Upper lobe of right lung (tissue), 1 donor: ENCODE measurements at places on chromosomes 1 and 21. TPM values are rescaled to one million over a fixed set of nuclear protein-coding genes. Genes with fewer than 3 reads are reported as not detected.

Gene CYP4A22
- not detected for total RNA-seq

DNA sequence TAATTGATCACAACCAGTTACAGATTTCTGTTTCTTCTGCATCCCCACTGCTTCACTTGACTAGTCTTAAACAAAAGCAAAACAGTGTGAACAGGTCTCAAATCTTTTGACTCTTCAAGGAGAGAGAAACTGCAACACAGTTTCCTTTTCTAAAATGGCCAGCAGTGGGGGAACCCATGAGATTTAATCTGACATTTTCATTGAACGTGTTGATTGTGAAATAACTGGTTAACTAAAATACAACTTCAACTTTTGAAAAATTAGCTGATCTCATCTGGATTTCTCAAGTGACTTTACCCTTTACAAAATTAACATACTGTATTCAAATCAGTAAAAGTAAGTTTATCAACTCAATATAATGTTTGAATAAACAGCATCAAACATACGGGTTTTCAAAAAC lies 143.0 kb downstream of the HFM1 start:
- no peak for DNase-seq

Gene FNDC5
- total RNA-seq: 1.5 TPM

GRCh38 chr1:32240140-32240951 lies 6.7 kb upstream of the FAM167B start:
- DNase-seq: peak; percentile 83

Gene C1QC
- 353 TPM for total RNA-seq

Gene CHI3L1
- 85.1 TPM for total RNA-seq

GRCh38 chr1:205456868-205457745 lies 1.3 kb upstream of the BLACAT1 start:
- DNase-seq: no peak

DNA sequence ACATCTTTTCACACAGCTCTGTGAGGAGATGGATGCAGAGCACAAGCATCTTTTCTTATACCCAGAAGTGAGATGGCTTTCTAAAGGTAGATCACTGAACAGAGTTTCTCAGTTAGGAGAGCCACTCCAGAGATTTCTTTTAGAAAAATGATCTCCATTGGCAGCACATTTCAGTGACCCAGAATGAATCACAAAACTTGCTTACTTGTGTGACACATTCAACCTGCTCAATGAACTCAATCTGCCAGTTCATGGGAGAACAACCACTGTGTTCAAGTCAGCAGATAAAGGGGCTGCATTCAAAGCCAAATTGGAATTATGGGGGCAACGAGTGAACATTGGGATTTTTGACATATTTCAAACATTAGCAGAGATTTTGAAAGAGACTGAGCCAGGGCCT lies 78.3 kb downstream of the UCHL5 start:
- no peak for DNase-seq

Gene PADI4
- 2.3 TPM for total RNA-seq

Gene SLFNL1
- total RNA-seq: 2.8 TPM

DNA sequence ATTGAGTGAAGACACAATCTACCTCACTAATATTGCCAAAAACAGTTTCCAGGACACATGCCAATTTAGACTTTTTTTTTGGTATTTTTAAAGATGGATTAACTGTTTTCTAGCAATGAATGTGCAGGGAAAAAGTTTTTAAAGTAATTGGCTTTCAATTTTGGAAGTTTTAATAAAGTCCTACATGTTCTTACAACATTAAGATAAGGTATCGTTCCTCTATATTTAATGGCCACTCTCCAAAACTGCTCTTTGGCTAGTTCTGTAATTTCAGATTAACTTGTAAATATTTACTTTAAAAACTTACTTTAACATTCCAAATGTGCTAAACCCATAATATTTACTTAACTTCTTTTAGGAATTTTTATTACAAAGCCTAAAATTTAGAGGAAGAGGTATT lies 1332.2 kb upstream of the PRMT6 start:
- DNase-seq: no peak

Gene COL6A1
- 175 TPM for total RNA-seq

DNA sequence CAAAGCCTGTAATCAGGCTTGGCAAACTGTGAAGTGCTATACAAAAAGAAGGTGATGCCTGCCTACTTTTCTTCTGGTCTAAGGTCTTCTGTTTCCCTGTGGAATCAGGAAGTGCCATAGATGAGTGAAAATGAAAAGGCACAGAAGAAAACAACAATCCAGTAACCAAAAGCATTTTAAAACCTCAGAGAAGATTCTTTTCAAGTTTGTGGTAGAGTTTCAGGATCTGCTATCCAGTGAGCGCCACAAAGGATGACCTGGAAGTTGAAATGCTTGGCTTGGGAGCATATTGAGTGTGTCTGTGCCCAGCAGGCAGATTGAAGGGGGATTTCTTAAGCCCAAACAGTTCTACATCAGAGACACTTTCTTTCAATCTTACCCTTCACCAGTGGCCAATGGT lies 272.2 kb downstream of the PAPPA2 start:
- no peak for DNase-seq
